Activated naive CD4-positive, alpha-beta T cell (primary cell): ENCODE measurements at places on chromosomes 1 and 21.

DNA sequence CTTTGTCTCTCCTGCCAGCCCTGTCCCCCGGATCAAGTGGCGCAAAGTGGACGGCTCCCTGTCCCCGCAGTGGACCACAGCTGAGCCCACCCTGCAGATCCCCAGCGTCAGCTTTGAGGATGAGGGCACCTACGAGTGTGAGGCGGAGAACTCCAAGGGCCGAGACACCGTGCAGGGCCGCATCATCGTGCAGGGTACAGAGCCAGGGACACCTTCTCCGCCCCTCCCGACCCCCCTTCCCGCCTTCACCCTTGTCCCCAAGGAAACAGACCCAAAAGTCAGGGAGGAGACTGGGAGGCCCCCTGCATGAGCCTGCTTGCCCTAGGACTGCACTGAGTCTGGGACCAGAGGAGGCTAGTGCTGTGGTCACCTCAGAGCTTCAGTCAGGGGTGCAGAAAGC, 18.2 kb downstream of the CNTN2 start:
- DNase-seq, result no peak

GRCh38 chr1:204146965-204147364, 4.9 kb downstream of the ETNK2 start:
- no peak for DNase-seq

- no peak for DNase-seq
These were observed 143.7 kb downstream of the NEK7 start for GRCh38 chr1:198300451-198300850.

- DNase-seq, result no peak
These were observed 28.4 kb upstream of the SARS1 start for GRCh38 chr1:109185357-109185756.

GRCh38 chr1:203289281-203289981, 15.9 kb upstream of the BTG2 start:
- peak; percentile 52 for DNase-seq

GRCh38 chr1:166140251-166140650, 26.6 kb downstream of the FAM78B start:
- DNase-seq, result no peak

DNA sequence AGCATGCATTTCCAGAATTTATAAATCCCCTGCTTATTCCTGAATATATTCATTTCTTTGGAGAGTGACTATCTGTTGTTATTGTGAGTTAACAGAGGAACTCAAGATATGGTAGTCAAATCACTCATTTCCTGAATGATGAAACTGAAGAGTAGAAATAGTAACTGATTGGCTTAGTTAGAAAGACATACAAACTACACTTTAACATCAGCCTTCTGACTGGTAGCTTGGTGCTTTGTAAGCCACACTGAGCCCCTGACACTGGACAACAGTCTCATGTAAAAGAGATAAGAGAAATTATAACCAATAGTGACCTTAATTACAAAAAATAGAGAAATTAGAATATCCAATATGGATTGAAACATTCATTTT, 4.8 kb downstream of the GBP7 start:
- no peak for DNase-seq

DNA sequence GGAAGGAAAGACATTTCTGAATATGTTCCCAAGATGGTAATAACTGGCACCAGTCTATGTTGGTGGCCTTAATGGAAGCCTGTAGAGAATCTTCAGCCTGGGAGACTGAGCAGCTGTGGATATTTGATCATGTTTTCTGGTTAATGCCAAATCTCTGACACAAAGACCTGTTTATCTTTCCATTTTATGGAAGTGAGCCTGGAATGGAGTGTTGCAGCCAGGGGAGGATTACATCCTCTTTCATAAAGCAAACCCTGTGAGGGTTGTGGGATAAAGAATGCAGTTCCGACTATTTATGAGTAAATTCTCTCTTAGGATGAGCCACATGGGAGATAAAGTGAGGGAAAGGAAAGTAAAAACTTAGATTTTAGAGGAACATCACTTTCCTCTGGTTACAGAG, 144.1 kb downstream of the PCP4 start:
- DNase-seq, result no peak

DNA sequence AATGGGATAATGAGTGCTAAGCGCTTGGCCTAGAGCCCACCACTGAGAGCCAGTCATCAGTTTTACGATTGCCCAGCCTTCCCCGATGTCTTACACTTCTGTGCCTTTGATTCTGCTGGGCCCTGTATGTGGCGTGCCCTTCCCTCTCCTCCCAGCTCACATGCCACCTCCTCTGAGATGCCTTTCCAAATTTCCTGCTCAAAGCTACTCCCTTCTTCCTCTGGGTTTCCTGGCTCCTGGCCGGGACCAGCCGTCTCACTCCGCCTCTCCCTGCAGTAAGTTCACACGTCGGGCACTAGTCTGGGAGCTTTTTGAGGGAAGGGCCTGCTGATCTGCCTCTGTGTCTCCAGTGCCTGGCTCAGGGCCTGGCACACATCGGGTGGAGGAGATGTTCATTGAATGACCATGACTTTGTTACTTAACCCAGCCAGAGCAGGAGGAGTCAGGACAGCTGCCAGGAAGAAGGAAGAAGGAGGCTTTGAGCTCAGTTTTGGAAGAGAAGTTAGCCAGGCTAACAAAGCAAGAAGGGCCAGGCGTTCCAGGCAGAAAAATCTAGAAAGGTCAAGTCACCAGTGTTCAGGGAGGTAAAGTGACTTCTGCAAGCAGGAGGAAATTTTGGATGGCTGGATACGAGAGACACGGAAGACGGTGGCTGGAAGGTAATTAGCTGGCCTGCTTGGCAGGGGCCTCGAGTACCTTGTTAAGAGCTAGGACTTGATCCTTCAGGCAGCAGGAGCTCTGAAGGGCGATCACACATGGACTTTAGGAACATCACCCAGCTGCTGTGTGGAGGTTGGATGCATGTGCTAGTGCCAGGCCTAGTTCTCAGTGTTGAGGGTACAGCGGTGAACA, 63.6 kb downstream of the EPHB2 start:
- no peak for DNase-seq

DNA sequence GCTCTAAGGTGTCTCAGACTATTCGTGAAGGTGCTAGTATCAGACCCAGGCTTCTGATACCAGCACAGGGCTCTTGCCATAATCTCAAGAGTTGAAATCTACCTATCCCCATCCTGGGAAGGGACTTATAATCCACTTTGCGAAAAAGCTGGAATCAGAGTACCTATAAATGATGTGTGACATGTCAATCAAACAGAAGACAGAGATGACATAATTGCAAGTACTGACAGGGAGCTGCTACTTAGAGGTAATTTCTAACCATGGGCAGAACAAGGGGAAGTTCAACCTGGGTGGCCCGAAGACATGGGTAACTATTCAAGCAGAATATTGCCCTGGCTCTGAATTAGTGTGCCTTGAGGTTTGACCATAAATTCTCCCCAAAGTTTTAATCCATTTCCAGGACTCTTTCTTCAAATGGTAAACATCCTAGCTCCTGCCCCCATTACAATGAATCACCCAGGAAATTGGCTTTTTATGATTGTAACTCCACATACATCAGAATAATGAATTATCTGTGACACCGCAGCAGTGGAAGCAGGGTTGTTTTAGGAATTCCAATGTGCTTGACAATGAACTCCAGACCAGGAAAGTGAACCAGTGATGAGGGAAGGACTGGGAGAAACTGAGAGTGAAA, 37.2 kb downstream of the KANK4 start:
- DNase-seq, result no peak
